ENCODE measurements at places on chromosomes 5 and 9.

- DNase-seq, result no peak
Observed at GRCh38 chr9:133106511-133107244, 14.4 kb downstream of the RALGDS start.

DNA sequence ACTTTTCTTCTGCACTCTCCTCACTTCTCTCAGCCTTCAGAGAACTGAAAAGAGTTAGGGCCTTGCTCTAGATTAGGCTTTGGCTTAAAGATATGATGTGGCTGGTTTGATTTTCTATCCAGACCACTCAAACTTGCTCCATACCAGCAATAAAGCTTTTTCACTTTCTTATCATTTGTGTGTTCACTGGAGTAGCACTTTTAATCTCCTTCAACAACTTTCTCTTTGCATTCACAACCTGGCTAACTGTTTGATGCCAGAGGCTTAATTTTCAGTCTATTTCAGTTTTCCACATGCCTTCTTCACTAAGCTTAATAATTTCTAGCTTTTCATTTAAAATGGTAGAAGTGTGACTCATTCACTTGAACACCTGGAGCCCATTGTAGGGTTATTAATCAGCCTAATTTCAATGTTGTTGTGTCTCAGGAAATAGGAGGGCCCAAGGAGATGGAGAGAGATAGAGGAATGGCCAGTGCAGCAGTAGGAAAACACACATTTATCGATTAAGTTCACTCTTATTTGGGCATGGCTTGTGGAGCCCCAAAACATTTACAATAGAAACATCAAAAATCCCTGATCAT lies 5.9 kb downstream of the ATPSCKMT start:
- DNase-seq, result no peak

- DNase-seq, result no peak
Observed at GRCh38 chr5:558326-558725, 34.1 kb upstream of the SLC9A3 start.

- DNase-seq, result peak; percentile 22
Observed at GRCh38 chr5:156934450-156935211, 28.4 kb downstream of the TIMD4 start.

GRCh38 chr9:90504486-90504885 lies 138.1 kb downstream of the DIRAS2 start:
- no peak for DNase-seq

GRCh38 chr5:71864730-71865601 lies 145.9 kb downstream of the CARTPT start:
- no peak for DNase-seq

- no peak for DNase-seq
Observed at GRCh38 chr5:164555809-164556208, 1050.4 kb downstream of the MAT2B start.

DNA sequence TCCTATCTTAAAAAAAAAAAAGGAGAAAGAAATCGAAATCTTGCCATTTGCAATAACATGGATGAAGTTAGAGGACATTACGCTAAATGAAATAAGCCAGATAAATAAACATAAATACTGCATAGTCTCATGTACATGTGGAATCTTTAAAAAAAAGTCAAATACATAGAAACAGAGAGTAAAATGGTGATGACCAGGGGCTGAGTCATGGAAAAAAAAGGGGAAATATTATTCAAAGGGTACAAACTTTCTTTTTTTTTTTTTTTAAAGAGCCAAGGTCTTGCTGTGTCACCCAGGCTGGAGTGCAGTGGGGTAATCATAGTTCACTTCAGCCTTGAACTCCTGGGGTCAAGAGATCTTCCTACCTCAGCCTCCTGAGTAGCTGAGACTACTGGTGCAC lies 310.1 kb downstream of the ZNF608 start:
- DNase-seq, result no peak

DNA sequence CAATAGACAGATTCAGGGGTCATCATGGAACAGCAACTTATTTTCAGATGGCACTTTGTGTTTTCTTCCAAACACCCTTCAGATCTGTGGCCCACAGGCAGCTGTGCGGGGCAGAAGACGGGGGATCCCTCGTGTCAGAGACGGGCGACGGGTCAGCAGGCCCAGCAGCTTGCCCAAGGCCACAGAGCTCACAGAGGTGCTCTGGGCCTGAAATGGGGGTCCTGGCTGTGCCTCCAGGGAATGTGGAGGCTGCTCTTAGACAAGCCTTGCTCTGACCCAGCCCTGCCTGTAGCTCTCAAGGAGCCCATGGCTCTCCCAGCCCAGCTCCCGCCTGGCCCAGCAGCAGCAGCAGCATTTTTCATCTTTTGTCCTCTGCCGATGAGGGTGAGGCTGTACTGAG lies 40.9 kb upstream of the SARDH start:
- DNase-seq, result no peak

DNA sequence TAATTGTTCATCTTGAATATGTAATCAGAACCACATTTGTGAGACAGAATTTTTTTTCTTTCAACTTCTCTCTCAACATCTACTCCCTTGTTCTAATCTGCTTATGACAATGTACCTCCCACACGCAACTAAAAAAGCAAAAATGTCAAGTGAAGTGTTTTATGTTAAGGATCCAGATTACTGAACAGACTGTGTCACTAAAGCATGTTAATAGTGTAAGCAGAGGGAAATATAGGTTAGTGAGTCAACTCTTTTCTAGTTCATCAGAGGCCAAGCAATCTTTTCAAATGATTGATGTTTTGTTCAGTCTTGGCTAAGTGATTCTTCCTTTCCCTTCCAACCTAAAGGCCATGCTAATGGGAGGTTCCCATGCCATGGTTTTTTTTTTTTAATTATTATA lies 34.7 kb upstream of the IDNK start:
- no peak for DNase-seq

DNA sequence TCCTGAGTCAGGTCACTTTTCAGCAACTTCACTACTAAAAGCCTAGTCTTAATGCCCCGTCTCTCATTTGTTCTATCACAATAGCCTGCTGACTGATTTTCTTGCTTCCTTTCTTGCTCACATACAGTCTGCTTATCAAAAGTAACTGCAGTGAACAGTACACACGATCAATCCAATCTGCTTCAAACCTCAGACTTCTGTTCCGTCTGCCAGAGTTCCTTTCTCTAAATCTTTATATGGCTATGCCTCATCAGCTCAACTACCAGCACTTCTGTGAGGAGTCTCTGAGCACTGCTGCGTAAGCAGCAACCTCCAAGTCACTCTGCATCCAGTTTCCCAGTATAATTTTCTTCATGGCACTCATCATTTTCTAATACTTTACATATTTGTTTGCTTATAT lies 34.8 kb upstream of the PUM3 start:
- no peak for DNase-seq

GRCh38 chr5:124935065-124935464 lies 188.6 kb upstream of the ZNF608 start:
- no peak for DNase-seq

DNA sequence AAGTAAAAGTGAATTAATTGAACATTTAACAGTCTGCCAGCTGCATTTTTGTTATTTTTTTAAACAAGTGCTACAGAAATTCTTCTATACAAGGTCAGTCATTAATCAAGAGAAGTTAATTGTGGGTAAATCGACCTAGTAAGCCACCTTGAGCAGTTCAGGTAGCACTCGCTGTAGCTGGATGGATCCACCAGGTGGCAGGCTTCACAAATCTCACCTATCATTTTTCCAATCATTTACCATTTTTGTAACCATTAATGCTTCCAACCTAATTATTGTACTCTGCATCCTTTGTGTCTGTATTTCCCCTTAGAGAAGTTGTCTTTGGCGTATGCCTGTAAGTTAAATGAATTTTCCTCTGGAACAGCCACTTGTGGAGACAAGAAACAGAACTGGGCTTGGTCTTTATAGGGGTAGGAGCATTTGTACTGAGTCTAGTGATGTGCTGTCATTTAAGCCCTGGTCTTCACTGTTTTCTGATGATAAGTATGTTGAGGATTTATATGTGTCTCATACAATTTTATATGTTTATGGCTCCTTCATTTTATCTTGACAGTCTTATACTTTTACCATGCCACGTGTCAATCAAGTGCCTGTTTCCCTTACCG lies 39.5 kb downstream of the CD180 start:
- peak; percentile 23 for DNase-seq

- no peak for DNase-seq
Observed at GRCh38 chr5:166768536-166768935, 1522.9 kb upstream of the WWC1 start.

GRCh38 chr5:156219483-156220005 lies 107.4 kb upstream of the SGCD start:
- no peak for DNase-seq

Measured in stimulated activated CD4-positive, alpha-beta T cell treated with anti-CD3 and anti-CD28 coated beads, Interleukin-1b, Interleukin-23, amount 100 ng/mL, for 1 hour (primary cell).